Stimulated activated CD4-positive, alpha-beta T cell treated with anti-CD3 and anti-CD28 coated beads, Interleukin-4, amount 100 ng/mL, for 4 hours (primary cell): ENCODE measurements at places on chromosomes 6 and 20.

DNA sequence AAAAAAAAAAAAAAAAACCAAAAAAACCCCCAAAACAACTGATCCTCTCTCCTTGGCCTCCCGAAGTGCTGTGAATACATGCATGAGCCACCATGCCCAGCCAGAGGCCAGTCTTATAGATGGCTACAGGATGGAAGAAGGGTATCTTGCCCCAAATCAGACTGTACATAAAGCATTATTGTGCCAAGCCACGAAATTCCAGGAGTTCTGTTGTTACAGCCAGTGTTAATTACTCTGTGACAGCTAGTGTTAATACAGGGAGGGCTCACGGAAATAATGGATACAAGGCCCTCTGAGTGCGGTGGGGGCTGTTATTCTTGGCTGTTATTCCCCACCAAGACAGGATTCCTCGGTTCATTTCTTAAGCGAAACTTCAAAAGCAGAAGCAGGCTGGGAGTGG is 1.4 kb upstream of the CLPSL2 start:
- no peak for DNase-seq

DNA sequence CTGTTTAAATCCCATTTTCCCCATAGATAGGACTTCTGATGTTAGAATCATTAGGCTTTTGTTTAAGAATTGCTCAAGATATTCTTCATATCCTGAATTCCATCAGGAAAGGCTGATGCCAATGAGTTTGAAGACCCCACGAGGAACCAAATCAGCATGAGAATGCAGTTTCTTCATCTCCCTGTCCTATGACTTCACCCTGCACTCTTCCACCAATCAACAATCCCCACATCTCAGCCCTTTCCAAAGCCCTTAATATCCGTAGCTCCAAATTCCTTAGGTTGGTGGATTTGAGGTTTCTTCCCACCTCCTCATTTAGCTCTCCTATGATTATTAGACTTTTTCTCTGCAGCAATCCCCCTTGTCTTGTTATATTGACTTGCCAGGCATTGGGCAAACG is 88.3 kb upstream of the PRND start:
- DNase-seq, result no peak

- DNase-seq, result no peak
Measured at GRCh38 chr20:46400828-46401477, 5.5 kb downstream of the ELMO2 start.

DNA sequence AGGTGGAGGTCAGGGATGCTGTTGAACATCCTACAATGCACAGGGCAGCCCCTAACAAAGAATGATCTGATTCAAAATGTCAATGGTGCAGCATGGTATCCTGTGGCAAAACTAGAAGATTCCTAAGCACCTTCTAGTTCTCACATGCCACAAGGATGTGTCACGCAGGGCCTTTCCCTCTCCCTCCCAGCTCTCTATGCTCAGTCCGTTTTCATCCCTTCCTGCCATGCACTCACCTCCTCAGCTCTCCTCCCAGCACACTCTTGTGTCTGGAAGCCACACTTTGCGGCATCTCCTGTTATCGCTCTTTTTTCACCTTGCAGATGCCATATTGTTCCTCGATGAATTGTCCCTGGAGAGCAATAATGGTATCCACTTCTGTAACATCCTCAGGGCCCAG is 263.4 kb downstream of the CDC5L start:
- DNase-seq, result no peak

DNA sequence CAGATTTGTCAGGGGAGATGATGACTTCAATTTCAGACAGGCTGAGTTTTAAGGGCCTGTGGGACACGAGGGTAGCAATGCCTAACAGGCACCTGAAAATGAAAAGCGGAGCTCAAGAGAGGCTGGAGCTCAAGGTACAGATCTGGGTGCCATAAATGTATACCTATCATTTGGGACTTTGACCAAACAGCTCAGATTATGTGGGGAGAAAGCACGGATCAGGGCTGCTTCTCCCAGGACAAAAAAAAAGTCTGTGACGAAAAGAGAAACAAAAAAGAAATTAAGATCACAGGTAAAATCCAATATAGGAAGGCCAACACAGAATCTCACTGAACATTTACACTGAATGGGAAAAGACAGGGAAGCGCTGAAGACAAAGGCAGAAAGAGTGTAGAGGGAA is 1.9 kb downstream of the PRELID3B start:
- no peak for DNase-seq

- DNase-seq, result no peak
Measured at GRCh38 chr6:144053601-144054000, 41.8 kb downstream of the SF3B5 start.

- DNase-seq, result no peak
Measured at GRCh38 chr6:2872423-2873358, 30.4 kb downstream of the SERPINB9 start.

DNA sequence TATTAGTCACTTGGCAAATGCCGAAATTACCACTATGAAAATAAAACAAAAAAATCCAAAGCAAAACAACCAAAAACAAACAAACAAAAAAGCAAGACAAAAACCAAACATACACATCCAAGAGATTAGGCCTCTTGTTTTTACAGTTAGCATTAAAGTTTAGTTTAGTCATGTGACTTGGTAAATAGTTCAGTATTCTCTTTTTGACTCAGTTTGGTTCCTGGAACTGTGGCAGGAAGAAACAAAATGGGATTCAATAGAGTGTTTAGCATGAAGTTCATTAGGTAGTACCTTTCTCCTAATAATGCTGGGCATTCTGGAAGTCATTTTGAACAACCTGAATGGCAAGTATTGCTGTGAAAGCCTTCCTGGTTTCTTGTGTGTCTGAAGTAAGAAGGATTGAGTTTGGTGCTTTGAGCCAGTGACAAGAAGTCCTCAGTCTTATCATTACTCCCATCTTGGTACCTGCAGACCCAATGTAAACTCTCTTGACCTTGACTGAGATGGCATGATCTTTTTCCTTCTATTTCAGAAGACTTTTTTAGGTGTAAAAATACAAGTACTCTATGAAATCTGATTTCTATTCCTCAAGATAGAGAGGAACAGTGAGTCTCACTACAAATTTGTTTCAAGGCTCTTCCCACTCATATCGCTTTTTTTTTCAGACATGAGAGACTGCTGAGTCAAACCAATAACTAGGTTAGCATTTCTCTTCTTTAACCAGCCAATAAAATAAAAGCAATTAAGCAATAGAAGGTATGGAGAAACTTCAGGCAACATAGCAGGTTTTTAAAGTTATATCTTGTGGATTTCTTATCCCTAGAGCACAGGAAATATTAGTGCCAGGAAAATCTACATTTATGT is 223.6 kb upstream of the PREP start:
- no peak for DNase-seq
